Dermis microvascular lymphatic vessel endothelial cell (primary cell): ENCODE measurements at places on chromosomes 13 and 19. TPM values are rescaled to one million over a fixed set of nuclear protein-coding genes. Genes with fewer than 3 reads are reported as not detected.

Gene WDR87
- total RNA-seq = not detected in 2 replicates

Gene ATP4A
- total RNA-seq = not detected in 2 replicates

- no peak for DNase-seq
These were observed 81.4 kb upstream of the UQCRFS1 start for GRCh38 chr19:29294343-29294811.

- DNase-seq = no peak
These were observed 579.4 kb upstream of the MIR17HG start for GRCh38 chr13:90768116-90768515.

- DNase-seq = no peak
These were observed 3.0 kb downstream of the PEG3 start for GRCh38 chr19:56837492-56838023.

- no peak for DNase-seq
These were observed 216.2 kb downstream of the SLC7A1 start for GRCh38 chr13:29379281-29379680.

DNA sequence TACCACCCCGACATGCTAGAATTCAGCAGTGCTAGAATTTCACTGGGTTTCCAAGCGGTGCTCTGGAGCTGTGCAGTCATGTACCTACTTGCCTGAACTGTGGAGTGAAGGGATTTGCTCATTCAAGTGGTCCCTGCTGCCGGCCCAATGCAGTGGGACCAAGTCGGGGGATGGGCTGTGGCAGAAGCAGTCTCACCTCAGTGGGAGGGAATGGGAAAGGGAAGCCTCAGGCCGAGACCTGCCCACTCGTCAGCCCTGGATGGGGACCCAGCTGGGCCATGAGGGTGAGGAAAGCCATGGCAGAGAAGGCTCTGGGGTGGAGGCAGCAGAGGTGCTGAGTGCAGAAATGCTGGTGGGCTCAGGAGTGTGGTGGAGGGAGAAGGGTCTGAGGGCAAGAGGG, 14.9 kb downstream of the KLHL26 start:
- DNase-seq = no peak

DNA sequence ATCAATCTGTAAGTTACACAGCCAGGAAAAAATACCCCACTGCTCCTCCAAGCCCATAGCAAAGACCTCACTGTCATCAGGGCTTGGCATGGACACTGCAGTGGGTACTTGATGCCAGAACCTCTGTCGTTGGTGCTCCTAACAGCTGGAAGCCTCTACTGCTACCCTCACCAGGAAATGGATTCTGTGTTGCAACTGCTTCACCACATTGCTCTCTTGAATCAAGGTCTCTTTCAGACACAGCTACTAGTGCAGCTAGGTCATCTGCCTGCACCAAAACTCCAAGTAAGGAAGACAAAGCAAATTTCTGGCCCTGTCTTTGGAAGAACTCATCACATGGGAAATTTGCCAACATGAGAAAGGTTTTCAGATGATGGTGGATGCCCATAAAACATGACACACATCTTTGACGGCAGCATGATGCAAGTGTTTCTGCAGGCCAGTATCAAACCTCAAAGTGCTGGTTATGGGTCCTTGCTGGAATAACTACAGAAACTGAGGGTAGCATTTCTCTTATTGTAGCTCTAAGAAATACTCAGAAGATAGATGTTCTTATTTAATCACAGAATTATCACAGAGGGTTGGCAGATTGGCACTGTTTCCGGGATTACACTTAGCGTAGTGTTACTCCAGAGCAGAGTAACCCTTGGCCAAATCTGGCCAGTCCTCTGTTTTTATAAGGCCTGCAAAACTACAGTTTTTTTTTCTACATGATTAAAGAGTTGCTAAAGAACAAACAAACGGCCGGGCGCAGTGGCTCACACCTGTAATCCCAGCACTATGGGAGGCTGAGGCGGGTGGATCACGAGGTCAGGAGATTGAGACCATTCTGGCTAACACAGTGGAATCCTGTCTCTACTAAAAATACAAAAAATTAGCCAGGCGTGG, 12.9 kb upstream of the PCCA start:
- DNase-seq = no peak

- DNase-seq = no peak
These were observed 25.8 kb downstream of the ABCC4 start for GRCh38 chr13:95275322-95276036.

- no peak for DNase-seq
These were observed 257.5 kb upstream of the STARD13 start for GRCh38 chr13:33543089-33543459.

DNA sequence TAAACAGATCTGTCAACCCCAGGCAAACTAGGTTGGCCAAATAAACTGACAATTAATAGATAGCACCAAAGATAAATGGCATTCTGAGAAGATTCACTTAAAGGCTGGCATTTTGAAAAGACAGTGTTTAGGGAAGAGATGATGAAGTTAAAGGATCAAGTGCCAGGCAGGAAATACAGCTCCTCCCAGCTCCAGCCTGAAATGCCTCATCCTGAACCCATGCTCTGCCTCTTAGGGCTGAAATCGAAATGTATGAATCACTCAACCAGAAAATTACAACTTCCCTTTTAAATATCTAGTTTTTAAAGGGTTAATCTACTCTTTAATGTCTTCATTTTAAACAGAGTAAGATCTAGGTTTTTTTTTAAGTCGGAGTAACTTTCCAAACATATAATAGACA, 171.2 kb upstream of the UBL3 start:
- no peak for DNase-seq

GRCh38 chr13:101915755-101916107, 463.3 kb downstream of the ITGBL1 start:
- no peak for DNase-seq

- DNase-seq = no peak
These were observed 322.0 kb upstream of the MIR17HG start for GRCh38 chr13:91025442-91025841.

GRCh38 chr13:100497389-100497788, 91.2 kb downstream of the GGACT start:
- no peak for DNase-seq
